Upper lobe of left lung (tissue), 6 donors: ENCODE measurements at places on chromosomes 1 and 21.
A peak's percentile ranks its signal among the peaks of the same experiment; 100 is the strongest.

DNA sequence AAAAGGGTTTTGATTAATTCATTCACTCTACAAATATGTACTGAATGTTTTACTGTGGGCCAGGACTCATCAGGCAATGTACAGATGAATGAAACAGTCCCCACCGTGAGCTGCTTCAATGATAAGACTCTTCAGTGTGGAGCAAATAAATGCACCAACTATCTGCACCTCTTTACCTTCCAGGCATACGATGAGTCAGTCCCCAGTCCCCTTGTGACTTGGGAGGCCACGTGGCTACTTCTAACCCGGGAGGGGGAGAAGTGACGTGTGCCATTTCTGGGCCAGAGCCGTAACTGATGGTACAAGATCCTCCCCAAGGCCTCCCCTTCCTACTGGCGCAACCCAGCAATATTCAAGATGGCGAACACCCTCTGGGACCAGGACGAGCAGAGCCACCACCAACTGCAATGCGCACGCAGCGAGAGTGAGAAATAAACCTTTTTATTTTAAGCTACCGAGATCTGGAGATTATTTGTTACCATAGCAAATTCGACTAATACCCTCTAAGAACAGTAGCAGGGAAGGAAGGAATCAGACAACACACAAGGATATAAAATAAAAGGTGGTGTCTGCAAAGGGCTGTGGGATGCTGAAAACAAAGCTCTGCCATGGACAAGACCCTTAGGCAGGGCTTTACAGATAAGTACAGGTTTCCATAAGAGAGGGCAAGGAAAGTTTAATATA is 74.5 kb downstream of the NPHP4 start:
- DNase-seq: no peak
- no peaks in the 10 kb centered on the region for H3K27me3 ChIP-seq
- no peaks in the 10 kb centered on the region for H3K36me3 ChIP-seq

DNA sequence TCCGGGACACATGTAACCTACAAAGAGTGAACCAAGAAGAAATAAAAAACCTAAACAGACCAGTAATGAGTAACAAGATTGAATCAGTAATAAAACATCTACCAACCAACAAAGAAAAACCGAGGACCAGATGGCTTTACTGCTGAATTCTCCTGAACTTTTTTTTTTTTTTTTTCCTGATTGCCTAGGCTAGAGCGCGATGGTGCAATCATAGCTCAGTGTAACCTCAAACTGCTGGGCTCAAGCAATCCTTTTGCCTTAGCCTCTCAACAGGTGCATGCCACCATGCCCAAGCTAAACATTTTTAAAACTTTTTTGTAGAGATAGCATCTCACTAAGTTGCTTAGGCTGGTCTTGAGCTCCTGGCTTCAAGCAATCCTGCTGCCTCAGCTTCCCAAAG is 11.2 kb upstream of the FGGY start:
- DNase-seq: no peak
- H3K4me3 ChIP-seq: no peak overlapping the region
- no peaks in the 10 kb centered on the region for H3K36me3 ChIP-seq
- no peak overlapping the region for H3K27ac ChIP-seq
- H3K27me3 ChIP-seq: no peaks in the 10 kb centered on the region

- no peak overlapping the region for H3K27ac ChIP-seq
- no peak for DNase-seq
- no peaks in the 10 kb centered on the region for H3K27me3 ChIP-seq
- H3K36me3 ChIP-seq: no peaks in the 10 kb centered on the region
Measured at GRCh38 chr21:31409831-31410487, 65.9 kb upstream of the TIAM1 start.

DNA sequence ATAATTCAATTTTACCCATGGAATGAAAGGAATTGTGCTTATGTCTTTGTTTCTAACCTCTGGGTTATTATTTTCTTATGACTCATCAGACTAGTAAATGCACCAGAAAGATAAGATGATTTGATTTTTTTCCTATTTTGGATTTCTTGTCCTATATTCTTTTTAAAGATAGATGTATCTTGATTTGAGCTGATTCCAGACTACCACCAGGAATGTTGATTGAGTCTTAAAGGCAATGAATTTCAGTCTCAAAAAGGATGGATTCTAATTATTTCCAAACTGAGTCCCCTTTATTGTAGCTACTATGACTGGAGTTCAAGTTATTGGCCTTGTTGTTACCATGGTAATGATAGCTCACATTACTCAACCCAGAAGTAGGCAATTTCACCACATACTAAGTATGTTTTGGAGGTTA is 95.8 kb upstream of the RGS4 start:
- no peak for DNase-seq
- no peaks in the 10 kb centered on the region for H3K27me3 ChIP-seq
- H3K4me3 ChIP-seq: no peak overlapping the region
- H3K27ac ChIP-seq: no peak overlapping the region
- no peaks in the 10 kb centered on the region for H3K36me3 ChIP-seq

- peaks cover 68% of the 10 kb centered on the region for H3K4me1 ChIP-seq
- H3K27ac ChIP-seq: no peak overlapping the region
Measured at GRCh38 chr21:38266732-38267131, 9.9 kb downstream of the KCNJ15 start.

DNA sequence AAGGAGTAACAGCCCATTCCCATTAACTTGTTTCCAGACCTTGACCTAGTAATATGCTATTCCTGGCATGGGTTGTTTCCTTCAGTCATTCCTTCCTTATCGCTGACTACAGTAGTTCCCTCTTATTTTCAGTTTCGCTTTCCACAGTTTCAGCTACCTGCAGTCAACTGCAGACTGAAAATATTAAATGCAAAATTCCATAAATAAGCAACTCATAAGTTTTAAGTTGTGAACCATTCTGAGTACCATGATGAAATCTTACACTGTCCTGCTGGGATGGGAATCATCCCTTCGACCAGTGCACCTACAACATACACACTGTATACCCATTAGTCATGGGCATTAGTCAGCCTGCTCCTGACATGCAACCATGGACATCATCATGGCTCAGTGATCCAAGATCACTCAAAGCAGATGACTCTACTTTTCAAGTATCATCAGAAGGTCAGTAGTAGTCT is 66.7 kb downstream of the CCDC30 start:
- H3K36me3 ChIP-seq: no peaks in the 10 kb centered on the region
- H3K27ac ChIP-seq: no peak overlapping the region
- no peak for DNase-seq
- peaks cover 2% of the 10 kb centered on the region for H3K4me1 ChIP-seq
- no peaks in the 10 kb centered on the region for H3K27me3 ChIP-seq

DNA sequence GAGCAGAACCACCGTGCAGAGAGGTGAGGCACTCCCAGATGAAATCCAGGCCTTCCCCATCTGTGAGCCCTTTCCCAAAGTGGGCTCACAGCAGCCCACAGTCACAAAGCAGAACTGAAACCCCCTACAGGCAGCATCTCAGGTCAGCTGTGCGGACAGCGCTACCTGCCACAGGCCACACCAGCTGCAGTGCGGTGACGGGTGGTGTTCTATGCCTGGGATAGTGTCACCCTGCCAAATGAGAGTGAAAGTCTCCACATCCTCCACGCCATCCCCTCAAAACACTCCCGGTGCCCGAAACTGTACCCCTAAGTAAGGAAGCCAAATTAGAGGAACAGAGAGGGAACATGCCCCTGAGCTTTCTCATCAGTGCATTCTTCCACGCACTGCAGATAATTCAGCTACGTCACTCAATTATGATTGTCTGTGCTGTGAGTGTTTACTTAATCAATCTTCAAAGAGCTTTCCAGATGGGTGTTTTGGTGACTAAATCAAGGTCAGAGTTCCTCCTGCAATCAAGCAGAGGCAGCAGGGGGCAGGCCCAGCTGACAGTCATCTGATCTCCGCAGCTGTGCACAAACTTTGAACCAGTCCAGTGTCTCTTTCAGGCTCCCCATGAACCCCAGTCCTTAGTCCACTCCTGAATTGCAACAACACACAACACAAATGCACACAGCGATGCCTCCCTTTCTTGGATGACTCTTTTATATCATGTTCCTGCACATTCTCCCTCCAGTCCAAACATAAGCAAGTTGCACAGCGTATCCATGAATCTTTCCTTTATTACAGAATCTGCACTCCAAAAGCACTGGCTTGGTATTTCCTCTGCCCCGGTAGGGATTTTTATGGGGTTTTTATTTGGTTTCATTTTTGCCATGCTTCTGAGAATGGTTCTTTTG is 150.0 kb downstream of the TOMM20 start:
- H3K27me3 ChIP-seq: no peaks in the 10 kb centered on the region
- H3K27ac ChIP-seq: peak overlapping the region; percentile 95
- H3K4me1 ChIP-seq: peaks cover 79% of the 10 kb centered on the region
- no peaks in the 10 kb centered on the region for H3K36me3 ChIP-seq
- peak overlapping the region; percentile 18 for H3K4me3 ChIP-seq

DNA sequence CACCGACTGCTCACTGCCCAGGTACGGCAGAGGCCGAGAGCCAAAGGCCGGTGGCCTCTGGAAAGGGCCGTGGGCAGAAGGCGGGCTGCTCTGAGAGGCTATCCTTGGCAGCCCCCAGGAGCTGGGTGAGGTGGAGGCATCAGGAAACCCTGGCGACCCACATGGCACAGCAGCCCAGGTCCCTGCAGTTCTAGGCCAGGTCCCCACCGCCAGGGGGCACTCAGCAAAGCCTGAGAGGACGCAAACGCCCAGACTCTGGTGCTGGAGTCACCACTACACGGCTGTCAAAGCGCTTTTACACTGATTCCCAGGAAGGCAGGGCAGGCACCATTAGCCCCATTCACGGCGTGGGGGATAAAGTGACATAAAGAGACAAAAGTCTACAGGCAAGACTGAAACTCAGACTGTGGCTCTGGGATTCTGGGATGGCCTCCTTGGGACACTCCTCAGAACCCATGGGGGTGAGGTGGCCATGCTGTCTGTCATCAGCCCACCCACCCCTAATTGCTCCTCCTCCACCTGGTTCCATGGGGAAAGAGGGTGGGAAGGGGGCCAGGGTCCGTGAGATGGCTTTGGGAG is 4.9 kb downstream of the PLEKHG5 start:
- DNase-seq: peak; percentile 87
- peaks cover 10% of the 10 kb centered on the region for H3K27me3 ChIP-seq
- H3K36me3 ChIP-seq: no peaks in the 10 kb centered on the region
- H3K4me1 ChIP-seq: peaks cover 64% of the 10 kb centered on the region
- peak overlapping the region; percentile 52 for H3K4me3 ChIP-seq

GRCh38 chr1:63642901-63643300 is 49.7 kb downstream of the PGM1 start:
- H3K4me3 ChIP-seq: no peak overlapping the region
- H3K27ac ChIP-seq: no peak overlapping the region
- no peak for DNase-seq
- H3K27me3 ChIP-seq: no peaks in the 10 kb centered on the region
- H3K4me1 ChIP-seq: peaks cover 4% of the 10 kb centered on the region
- peaks cover 6% of the 10 kb centered on the region for H3K36me3 ChIP-seq

DNA sequence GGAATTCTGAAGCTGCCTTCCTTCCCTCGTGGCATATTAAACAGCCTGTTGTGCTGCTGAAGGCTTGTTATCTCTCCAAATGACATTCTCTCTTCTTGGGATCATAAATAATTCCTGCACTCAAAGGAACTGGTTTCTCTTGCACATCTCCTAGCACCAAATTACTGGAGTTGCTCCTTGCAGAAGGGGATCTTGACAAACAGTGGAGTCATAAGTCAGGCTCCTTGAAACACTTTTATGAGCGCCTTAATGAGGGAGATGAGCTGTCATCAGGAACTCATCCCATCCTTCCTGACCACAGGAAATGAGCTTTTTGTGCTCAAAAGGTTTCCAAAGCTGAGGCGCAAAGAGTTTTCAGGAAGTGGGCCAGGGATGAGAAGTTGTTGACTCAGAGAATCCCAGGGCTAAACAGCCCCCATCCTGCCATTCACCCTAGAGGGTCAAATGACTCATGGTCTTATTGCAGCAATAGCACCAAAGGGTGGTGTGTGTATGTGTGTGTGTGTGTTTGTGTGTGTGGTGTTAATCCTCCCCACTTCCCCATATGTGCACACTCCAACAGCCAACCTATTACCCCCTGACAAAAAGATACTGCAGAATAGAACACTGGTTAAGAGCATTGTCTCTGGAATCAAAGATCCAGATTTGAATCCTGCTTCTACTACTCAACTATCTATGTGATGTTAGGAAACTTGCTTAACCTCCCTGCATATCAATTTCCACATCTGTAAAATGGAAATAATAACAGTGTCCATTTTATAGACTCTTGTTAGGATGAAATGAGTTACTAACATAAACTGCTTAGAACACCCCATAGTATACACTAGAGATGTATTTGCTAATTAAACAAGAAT is 2.8 kb upstream of the PHC2 start:
- peaks cover 14% of the 10 kb centered on the region for H3K4me1 ChIP-seq
- H3K27me3 ChIP-seq: no peaks in the 10 kb centered on the region
- H3K4me3 ChIP-seq: no peak overlapping the region
- no peaks in the 10 kb centered on the region for H3K36me3 ChIP-seq
- no peak for DNase-seq
